ENCODE measurements at places on chromosomes 5 and 9. TPM values are rescaled to one million over a fixed set of nuclear protein-coding genes. Genes with fewer than 3 reads are reported as not detected.
A peak's percentile ranks its signal among the peaks of the same experiment; 100 is the strongest.

FXN gene
- 12.9 TPM for polyA plus RNA-seq

GRCh38 chr5:124474528-124475215 lies 271.8 kb downstream of the ZNF608 start:
- no peak for DNase-seq

ACOT12 gene
- not detected for polyA plus RNA-seq

PCDHGB2 gene
- 2.8 TPM for polyA plus RNA-seq

DNA sequence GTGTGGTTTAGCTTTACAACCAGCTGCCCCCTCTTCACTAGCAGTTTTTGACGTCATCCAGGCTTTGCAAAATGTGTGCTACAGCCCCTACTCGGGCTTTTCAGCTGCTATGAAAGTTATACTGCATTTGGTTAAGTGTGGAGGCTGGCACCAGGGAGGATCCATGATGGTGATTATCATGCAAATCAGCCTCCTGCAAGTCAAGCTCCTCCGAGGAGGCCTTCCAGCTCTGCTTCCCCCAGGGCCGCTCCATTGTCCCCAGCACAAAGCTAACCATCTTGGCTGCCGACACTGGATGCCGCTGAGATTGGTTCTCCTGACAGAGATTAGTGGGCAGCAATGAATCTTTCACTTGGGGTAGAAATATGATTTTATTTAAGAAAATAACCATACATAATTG lies 159.6 kb downstream of the NR2F1-AS1 start:
- DNase-seq: no peak

CCL27 gene
- 0.67 TPM for polyA plus RNA-seq

DNA sequence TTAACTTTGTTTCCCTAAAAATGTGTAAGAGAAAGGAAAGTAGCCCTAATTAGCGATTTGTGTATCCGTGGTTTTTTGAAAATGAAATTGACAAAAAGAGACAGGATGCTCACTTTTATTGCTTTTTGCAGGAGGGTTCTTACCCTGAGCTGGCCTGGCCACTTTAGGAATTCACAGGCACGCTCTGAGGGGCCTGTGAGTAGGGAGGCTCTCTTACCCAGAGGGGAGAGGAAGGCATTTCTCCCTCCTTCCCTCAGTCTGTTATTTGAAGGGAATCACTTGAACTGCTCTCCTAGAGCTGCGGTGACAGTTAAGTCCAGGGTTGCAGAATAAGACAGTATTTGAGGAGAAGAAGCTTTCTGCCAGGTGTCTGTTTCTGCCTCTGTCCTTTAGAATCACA lies 16.7 kb downstream of the PIK3R1 start:
- DNase-seq: no peak

SLC6A7 gene
- 0.22 TPM for polyA plus RNA-seq

- peak; percentile 53 for DNase-seq
Observed at GRCh38 chr9:87193925-87194868, 246.9 kb upstream of the GAS1 start.

RGS14 gene
- 17.7 TPM for polyA plus RNA-seq

FBXW11 gene
- 34.5 TPM for polyA plus RNA-seq

All from hindlimb muscle (tissue), 1 donor.